ENCODE measurements at places on chromosomes 7 and 10.

GRCh38 chr7:17255926-17256325, 42.5 kb upstream of the AHR start:
- DNase-seq: no peak

DNA sequence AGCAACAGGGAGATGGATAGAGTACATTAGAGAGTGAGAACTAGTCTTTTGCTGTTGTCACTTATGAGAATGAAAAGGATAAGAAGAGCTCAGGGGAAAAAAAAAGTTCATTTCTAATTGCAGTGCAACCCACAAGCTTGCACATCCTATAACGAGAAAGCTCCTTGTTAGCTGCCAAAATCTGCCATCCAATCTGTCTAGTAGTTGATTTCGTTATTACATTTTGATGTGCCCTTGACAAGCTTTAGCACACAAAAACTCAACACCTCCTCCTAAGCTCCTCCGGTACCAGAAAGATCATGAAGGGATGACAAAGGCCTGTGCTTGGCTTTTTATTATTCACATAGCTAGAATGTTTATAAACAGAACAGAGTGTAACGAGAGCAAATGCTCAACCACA, 519.4 kb downstream of the SUGCT start:
- no peak for DNase-seq

GRCh38 chr7:24141874-24142509, 142.0 kb upstream of the NPY start:
- DNase-seq: no peak

GRCh38 chr7:96041171-96041570, 268.8 kb downstream of the DYNC1I1 start:
- no peak for DNase-seq

DNA sequence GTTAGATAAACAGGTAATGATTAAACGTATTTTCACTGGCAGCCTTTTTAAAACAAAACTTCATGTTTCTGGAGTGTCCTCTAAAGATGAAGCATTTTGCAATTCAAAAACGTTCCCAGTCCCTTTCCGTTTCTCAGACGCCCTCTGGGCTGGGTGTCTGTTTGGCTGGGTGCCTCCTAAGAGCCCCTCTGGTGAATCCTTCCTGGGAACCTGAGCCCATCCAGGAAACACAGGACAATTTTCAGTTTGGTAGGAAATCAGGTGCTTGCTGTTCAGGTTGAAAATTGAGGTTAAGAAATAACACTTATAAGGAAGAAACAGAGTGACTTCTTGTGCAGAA, 76.7 kb downstream of the CHN2 start:
- DNase-seq: no peak

- no peak for DNase-seq
Measured at GRCh38 chr7:143221286-143221685, 551 bp upstream of the TAS2R40 start.

DNA sequence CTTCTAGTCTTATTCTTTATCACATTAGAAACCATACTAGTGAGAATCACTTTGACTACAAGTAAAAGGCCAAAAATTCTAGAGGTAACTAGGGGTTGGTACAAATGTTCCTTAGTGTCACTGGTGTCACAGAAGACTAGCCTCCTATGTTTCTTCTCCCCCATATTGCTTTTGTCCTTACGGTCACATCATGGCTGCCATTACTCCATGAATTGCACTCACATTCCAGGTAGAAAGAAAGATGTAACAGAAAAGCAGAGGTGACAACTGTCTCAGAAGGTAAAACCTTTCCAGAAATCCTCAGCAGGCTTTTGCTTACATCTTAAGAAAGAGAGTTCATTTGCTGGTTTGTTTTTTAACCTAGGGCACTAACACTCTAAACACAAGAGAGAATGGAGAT, 42.9 kb downstream of the USP6NL start:
- DNase-seq: no peak

DNA sequence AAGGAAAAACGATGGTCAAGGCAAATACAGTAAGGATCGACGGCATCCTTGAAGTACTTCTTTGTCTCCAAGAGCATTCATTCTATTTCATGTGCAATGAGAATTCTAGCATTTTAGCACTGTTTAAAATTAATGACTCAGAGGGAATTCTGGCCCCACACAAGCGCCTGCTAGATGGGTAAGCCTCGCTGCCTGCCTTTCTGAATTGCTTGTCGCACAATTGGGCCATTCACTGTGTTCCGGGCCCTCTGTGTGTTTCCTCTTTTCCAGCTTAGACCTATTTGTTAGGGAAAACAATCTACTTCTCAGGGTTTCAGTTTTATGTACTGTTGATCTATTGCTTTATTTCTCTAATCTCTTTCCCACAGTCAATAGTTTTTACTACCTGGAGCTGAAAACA, 204.7 kb upstream of the ZNF32 start:
- no peak for DNase-seq

- DNase-seq: no peak
Measured at GRCh38 chr7:76069238-76069638, 21.3 kb downstream of the MDH2 start.

DNA sequence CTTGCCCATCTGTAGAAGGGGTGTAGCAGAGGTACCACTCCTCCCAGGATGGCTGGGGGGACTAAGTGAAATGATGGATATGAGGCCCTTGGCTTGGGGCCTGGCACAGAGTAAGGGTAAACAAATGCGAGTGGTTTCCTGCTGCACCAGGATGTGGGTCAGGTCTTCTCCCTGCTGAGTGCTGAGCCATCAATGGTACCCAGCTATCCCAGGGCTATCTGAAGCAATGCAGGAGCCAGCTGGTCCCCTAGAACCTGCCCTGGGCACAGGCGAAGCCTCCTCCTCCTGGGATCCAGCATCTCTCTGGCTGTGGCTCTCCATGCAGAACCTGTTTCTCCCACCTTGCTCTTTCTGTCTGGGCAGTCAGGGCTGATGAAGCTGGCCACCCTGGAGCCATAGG, 20.9 kb upstream of the GOLGA7B start:
- DNase-seq: no peak

DNA sequence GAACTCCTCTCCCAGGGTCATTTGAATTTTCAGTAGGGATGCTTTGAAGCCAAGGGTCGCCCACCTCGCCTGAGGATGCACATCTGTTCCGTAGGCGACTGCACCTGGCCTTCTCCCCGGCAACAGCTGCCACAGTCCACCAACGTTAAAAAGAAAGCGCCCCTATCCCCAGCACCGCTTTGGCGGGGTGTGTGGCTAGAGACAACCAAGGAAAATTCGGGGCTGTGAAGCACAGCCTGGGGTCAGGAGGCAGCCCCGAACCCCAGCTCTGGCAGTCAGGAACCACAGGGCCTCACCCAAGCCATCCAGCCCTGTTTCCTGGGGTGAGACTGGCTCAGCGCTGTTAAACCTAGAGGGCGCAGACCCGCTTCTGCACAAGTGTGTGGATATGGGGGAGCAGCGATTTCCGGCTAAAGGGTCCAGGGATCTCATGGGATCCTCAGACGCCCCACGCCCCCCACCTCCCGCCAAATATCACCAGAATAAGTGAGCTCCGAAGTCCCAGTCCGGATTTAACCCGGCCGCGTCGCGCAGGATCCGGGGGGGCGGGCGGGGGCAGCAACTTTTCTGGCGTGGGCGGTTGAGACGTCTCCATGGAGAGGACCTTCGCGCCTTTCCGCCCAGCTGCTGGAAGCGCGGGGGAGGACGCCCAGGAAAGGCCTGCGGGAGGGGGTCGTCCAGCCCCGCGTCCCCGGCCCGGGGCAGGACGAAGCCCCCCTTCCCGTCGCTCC, 822 bp downstream of the ZC3HAV1L start:
- DNase-seq: no peak

GRCh38 chr7:14858410-14858809, 44.1 kb downstream of the DGKB start:
- no peak for DNase-seq

DNA sequence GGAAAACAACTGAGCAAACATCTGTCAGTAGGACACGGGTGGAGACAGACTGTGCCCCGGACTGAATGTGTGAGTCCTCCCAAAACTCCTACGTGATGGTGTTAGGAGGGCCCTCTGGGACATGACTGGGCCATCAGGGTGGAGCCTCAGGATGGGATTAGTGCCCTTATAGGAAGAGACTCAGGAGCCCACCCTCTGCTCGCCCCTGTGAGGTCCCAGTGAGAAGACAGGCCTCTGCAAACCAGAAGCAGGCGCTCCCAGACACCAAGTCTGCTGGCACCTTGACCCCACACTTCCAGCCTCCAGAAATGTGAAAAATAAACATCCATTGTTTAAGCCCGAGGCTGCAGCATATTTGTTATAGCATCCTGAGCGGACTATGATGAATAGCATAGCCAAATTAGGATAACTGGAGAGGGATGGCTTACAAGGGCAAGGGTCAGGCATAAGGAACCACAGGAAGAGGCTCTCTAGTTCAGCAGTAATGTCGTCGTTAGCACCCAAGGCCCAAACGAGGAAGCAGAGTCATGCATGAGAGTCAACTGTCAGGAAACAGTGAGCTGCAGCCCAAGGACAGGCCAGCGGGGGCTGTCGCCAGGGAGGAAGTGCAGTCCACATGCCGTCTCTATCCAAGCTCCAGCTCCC, 50.6 kb downstream of the PTPRN2 start:
- no peak for DNase-seq

DNA sequence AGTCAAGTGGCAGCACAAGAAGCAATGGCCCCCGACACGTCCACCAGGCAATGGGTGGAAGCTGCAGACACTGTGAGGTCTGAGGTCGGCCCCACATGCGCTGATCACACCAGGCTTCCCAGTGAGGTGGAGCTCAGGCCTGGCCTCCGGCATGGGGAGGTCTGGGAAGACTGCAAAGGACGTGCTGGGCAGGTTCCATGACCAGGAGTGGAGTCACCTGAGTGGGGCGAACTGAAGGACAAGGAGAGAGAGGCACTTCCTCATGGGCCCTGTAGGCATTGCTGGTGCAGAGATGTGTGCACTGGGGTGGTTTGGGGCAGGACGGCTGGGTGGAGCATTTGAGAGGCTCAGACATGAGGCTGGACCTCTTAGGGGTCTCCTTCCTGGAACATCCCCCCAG, 35.1 kb downstream of the C10orf120 start:
- DNase-seq: no peak

DNA sequence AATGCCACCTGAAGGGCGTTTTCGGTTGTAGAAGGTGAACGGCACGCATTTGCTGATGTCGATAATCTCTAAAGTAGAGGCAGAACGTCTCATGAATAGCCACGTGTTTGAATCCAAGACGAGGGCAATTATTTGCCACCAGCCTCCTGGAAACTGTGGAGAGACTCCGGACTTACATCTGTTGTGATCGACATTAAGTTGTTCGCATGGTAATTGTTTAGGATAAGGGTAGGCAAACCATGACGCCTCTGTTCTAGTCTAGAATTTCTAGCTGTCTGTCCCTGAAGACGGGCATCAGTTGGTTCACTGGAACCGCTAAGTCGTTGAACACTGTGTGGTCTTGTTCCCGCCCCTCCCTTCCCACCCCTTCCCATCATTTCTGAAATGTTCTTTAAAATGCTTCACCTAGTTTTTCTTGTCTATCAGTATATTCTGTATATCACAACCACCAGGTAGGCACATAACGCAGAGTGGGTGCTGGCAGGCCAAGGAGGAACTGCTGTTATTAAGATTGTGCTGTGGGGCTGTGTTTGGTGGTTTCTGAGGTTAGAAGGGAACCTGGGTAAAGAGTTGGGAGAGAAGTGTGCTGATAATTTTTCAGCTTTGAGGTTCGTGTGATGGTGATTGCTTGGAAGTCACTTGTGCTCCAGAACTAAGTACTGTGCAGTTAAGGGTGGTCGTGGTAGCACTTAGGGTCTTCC, 1.2 kb downstream of the UBE3C start:
- no peak for DNase-seq

DNA sequence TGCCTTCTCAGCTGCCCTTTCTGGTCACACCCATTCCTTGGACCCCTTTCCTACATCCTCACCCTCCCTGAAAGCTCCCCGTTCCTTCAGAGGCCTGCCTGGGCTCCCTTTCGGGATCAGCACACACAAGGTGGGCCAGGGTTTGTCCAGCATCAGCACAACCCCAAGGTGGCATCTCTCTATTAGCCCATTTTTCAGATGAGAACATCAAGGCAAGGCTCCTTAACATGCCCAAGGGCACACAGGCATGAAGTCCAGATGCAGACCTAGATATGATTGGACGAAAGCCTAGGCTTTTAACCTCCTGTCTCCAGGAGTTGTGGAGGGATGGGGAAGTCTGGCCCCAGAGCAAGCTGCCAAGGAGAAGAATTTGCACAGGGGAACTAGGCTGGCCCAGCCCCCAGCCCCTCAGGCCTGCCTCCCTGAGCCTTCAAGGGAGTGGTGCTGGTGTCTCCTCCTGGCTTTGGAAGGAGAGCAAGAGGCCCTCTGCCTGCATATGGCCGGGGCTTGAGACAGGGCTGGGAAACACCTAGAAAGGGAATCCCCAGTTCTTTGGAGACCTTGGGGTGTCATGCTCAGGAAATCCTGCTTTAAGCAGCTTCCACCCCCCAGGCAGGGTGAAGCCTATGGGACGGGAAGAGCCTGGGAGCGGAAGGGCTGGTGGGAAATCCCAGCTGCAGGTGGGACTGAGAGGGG, 9.0 kb upstream of the VSIR start:
- no peak for DNase-seq

- no peak for DNase-seq
Measured at GRCh38 chr7:23912065-23912464, 202.0 kb downstream of the STK31 start.

- DNase-seq: no peak
Measured at GRCh38 chr7:38671911-38672905, 41.0 kb upstream of the AMPH start.

DNA sequence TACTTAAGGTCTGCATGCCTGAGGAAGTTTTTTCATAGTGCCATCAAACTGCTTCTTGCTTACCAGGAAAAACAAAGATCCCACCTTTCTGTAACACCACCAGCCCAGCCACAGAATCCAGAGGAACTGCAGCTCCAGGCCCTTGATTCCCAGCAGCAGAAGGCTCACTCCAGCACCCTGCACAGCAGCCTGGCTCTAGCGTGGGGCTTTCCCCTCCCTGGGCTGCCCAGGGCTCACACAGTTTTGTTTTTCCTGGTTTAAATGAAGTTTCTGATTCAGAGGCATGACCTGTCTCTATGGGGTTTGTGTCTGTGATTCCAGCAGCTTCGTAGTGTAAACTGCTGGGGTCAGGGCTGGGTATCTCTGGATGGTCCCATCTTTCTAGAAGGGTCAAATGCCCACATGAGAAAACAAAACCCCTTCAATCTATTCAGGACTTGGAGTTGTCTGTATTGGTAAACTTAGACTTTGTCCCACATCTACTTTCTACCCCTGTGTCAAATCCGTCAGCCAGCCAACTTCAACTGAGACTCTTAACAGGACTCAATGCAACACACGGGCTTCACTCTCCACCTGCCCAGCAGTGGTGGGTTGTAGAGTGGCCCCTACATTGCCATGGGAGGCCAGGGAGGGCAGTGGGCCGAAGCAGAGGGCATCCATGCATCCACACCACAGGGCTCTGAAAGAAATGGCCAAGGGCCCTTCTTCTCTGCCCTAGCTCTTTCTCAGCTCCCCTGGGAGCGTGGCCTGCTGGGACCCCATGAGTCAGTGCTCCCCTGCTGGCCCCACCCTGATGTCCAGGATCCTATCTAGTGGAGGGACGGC, 73.6 kb downstream of the ATXN7L1 start:
- DNase-seq: no peak

GRCh38 chr10:68536973-68537372, 9.7 kb upstream of the SLC25A16 start:
- no peak for DNase-seq

GRCh38 chr7:108034586-108034985, 31.6 kb upstream of the LAMB1 start:
- DNase-seq: no peak

All from GM12878 (cell line).